NCI-H2171 (cell line): ENCODE measurements at places on chromosomes 3 and 15.

- DNase-seq, result no peak
Measured at GRCh38 chr3:119795849-119796248, 13.9 kb downstream of the NR1I2 start.

- peak; percentile 41 for DNase-seq
Measured at GRCh38 chr3:10289787-10290355, 2.9 kb downstream of the GHRL start.

DNA sequence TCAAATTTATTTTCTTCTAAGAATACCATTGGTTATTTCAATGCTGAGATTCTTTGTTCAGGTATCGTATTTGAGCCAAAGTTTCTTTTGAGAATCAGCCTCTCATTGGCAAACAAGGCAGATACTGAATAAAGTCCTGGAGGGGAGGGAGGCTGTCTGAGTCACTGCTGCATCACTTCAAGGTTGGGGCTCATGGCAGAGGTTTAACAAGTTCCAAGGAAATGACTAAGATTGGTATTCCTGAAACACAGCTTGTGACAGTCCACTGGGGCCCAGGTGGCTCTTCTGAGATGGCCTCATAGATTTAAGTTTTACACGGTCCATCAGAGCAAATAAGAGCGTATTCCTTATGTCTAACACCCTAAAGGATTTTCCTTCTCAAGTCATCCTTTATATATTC is 213.8 kb upstream of the STAC start:
- DNase-seq, result no peak

DNA sequence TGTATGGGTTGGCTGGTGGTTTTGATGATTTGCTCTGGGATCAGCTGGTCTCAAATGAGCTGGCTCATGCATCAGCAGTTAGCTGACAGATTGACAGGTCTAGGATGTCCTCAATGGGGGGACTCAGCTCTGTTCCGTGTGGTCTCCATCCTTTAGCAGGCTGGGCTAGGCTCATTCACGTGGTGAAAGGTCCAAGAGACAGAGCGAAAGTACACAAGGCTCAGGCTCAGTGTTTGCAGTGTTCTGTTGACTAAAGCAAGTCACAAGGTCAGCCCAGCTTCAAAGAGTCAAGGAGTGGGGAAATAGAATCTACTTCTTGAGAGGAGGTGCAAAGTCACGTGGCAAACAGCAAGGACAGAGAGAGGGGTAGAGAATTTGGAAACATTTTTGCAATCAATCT is 126.5 kb upstream of the CMC1 start:
- no peak for DNase-seq
